RWPE2 (cell line): ENCODE measurements at places on chromosomes 16 and 17.

DNA sequence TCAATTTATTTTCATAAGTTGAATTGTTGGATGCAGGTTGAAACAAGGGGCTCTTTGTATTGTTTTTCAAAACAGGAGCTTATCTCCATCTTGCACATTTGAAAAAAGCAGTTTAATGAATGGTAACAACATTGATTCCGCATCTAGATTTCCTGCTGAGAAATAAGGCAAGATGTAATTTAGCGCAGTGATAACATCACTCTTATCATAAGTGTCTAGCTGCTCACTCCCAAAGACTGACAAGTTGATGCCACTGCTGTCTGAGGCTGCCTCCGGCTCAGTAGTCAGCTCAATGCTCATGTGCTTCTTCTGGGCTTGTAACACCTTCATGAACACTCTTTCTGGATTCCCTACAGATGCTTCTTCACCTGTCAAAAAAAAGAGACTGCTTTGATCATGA is 92.4 kb downstream of the KPNA2 start:
- DNase-seq, result no peak

GRCh38 chr17:59366773-59367656 is 35.6 kb downstream of the YPEL2 start:
- DNase-seq, result no peak

GRCh38 chr17:9056566-9056965 is 35.3 kb downstream of the NTN1 start:
- no peak for DNase-seq

GRCh38 chr17:63173903-63174302 is 207.9 kb downstream of the TANC2 start:
- no peak for DNase-seq

- no peak for DNase-seq
Observed at GRCh38 chr17:66661411-66662256, 173.3 kb upstream of the CACNG5 start.

GRCh38 chr17:61075988-61076387 is 323.7 kb upstream of the TBX2 start:
- DNase-seq, result no peak

DNA sequence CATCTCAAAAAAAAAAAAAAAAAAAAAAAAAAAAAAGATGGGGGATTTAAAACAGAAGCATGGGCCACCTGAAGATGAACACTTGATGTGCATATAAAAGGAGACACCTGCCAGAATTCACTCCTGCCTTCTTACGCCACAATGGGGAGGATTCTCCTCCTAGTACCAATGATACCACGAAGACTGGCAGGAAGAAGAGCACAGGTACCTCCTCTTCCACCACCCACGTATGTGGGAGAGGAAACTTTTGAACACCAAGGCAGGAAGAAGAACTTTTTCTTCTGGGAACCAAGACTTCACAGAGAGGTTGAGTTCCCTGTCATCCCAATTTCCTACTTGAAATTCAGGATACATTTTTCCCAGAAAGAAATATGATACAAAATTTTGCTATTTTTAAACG is 2.7 kb upstream of the MAP2K6 start:
- DNase-seq, result no peak

- no peak for DNase-seq
Observed at GRCh38 chr16:81519301-81520150, 74.9 kb downstream of the CMIP start.

DNA sequence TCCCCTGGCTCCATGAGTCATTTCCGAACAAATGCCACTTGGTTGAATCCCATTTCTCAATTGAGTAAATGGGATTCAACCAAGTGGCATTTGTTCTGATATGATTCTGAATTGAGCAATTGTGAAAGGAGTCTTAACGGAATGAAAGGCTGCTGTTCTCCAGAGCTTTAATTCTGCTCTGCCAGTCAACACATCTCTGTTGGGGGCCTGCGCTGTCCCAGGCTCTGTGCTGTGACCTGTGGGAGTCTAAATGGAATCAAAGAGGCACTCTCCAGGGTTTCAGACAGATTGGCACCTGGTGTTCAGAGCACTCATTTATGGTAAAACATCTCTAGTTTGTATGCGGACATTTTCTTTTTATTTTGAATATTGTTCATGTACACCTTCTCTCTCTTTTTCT is 126.2 kb downstream of the WSCD1 start:
- DNase-seq, result no peak

DNA sequence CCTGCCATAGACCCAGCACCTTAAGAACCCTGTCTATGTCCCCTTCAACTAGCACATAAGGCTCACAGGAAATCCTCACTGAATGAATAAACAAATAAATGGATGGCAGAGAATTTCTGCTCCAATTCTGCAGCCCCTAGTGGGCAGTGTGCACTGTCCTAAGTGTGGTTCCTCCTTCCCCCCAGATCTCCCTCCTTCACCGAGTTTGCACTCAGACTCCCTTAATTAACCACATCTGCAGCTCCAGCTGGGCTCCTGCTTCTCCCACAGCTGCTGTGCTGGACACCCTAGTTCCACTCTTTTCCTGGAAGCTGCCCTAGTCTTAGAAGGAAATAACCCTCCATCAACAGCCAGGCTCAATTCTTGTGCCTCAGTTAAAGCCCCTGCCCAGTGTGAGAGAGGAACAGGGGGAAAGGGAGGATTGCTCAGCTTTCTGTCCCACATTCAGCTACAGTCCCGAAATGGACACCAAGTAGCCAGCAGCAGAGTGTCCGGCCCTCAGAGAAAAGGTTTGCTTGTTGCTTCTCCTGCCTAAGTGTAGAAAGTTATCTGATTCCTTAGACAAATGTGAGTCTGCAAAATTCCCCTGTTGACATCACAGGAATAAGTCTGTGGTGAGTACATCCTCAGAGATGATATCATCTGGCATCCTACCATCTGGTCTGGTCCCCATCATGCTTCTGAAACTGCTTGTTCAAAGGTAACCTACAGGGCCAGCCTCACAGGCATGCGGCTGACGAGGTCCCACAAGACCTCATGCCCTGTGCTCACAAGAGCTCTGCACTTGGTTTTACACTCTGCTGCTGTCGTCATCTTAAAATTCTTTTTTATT is 12.3 kb downstream of the LRRC3C start:
- DNase-seq, result no peak

DNA sequence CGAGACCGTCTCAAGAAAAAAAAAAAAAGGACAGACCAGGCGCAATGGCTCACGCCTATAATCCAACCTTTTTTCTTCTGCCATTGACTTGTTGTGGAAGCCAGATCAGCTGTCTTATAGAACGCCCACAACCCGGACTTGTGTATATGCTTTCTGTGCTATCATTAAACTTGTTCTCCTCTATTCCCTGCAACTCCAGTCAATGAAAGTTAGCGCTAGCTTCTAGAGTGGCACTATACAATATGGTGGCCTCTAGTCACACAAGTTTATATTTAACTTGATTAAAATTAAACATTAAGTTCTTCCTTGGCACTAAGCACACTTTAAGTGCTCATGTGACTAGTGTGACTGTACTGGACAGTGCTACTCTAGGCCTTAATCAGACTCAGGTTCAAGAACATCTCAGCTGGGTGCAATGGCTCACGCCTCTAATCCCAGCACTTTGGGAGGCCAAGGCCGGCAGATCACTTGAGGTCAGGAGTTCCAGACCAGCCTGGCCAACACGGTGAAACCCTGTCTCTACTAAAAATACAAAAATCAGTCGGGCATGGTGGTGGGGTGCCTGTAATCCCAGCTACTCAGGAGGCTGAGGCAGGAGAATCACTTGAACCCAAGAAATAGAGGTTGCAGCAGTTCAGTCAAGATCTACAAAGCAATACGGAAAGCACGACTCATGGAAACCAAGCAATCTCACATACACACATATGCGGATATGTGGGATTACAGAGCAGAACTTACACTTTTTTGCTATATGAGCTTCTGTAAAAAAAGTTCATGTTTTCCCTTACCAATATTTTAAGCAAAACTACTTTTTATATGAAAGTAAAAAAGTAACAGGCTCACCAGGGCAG is 18.8 kb upstream of the GLG1 start:
- DNase-seq, result no peak

GRCh38 chr17:35804658-35805192 is 4.6 kb upstream of the TAF15 start:
- DNase-seq, result no peak

DNA sequence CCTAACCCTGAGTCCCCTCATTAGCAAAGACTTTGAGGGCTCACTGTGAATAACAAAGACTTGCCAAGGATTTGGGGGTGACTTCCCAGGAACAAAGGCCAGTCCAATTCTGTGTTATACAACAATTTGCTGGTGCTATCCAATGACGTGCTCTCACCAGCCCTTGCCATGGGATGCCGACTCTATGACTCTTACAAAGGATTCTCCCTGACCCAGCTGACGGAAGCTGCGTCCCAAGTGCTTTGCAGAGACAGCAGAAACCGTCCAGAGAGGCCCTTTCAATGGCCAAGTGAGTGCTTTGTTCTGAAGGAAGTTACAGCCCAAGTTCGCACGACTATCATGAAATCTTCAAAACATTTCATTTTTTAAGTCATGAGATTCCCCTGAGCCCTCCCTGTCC is 345.3 kb upstream of the TNRC6C start:
- peak; percentile 31 for DNase-seq

GRCh38 chr16:55773859-55774549 is 58.9 kb downstream of the CES1 start:
- DNase-seq, result peak; percentile 78

- DNase-seq, result no peak
Observed at GRCh38 chr16:51932317-51932716, 614.6 kb downstream of the TOX3 start.

GRCh38 chr16:11129378-11129781 is 126.6 kb downstream of the SOCS1 start:
- no peak for DNase-seq

- peak; percentile 42 for DNase-seq
Observed at GRCh38 chr16:89444728-89445127, 45.6 kb downstream of the ANKRD11 start.

DNA sequence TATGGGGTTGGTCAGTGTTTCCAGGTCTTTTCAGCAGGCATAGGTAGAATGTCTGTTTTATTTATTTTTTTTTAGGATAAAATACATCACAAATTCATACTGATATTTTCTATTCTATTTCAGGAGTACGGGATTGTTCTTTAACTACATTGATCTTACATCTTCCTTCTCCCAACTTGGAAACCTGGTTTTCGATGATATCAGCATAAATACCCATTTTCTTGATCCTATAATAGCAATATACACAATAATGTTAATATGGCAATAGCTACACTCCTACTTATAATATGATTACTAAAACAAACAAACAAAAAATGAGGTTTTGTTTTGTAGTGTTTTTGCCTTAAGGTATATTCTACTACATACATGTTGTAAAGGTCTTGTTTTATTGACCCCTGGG is 962.4 kb upstream of the GOT2 start:
- no peak for DNase-seq

DNA sequence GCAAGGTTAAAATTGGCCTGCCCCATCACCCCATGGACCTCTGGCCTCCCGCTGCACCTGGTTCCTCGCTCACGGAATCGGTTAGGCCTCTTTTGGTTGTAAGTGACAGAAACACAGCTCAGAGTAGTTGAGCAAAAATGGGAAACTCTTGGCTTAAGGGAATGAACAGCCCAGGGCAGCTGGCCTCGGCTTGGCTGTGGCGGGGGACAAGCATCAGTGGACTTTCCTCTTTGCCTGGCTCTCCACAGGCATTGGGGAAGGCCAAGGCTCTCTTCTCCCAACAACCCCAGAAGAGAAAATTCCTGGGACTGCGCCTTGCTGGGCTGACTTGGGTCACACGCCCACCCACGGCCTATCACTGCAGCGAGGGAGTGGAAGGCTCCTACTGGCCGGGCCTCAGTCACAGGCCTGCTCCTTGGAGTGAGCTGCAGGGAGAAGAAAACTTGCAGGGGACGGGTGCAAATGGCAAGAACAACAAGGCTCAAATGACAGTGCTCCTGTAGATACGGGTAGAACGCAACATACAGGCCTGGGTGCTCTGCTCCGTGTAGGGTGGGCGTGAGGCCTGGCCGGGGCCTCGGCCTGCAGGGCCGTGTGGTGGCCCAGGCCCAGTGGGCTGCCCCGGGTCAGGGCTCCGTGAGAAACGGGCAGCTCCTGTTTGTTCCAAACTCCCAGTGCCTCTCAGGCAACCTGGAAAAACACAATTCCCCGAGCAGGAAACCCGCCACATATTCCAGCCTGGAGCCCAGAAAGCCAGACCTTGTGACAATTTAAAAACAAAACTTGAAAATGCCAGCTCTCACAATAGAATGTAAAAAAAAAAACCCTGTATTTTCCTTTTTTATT is 25.0 kb upstream of the ATP2A3 start:
- no peak for DNase-seq

DNA sequence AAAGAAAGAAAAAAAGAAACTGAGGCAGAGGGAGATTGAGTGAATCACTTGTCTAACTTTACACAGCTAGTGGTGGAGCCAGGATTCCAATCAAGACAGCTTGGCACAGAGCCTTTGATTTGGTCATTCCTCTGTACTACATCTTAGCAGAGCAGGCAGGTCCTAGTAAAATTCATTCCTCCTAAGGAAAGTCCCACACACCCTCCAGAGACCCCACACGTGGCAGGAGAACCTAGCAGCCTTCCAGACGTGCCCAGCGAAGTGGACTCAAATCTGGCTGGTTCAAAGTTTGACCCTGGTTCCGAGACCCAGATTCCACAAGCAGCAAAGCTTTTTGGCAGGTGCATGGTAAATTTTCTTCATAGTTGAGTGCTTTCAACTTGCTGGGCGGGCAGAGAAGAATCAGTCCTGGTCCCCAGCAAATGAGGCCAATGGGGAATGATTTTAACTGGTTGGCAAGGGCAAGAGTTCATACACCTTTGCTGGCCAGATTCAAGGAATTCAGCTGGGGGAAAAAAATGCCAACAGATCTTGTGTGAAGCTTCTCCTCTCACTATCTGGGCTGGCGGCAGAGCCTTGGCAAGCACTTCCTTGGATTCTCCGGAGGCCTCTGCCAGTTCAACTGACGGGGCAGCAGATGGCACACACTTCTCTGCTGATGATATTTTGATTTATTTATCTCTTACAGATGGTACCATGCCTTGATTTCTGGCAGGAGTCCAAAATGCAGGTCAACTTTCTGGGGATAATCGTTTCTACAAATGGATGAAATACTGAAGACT is 82.4 kb downstream of the GSG1L start:
- no peak for DNase-seq

GRCh38 chr16:87635541-87636049 is 33.3 kb downstream of the JPH3 start:
- DNase-seq, result peak; percentile 73

DNA sequence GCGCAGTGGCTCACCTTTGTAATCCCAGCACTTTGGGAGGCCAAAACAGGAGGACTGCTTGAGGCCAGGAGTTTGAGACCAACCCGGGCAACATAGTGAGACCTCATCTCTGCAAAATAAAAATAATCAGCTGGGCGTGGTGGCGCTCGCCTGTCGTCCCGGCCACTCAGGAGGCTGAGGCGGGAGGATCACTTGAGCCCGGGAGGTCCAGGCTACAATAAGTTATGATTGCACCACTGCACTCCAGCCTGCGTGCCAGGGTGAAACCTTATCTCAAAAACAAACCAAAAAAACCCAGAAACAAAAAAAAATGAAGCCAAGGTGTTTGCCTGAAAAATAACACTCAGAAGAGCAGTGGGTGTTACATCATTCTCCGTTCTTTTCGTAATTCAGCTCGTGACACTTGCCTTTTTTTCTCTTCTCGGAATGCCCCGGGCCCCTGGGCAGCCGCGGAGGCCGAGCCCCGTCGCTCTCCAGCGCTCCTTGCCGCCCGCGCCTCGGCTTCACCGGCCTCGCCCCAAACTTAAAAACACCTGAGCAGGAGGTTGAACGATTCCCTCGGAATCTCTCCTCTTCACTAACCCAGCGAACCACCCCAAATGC is 17.0 kb downstream of the PRCD start:
- DNase-seq, result no peak

GRCh38 chr16:70660672-70661350 is 14.5 kb downstream of the IL34 start:
- no peak for DNase-seq
